COR-L47 (cell line): ENCODE measurements at places on chromosomes 5 and 9.

- no peak for DNase-seq
These were observed 93.7 kb upstream of the SIMC1 start for GRCh38 chr5:176144508-176144907.

DNA sequence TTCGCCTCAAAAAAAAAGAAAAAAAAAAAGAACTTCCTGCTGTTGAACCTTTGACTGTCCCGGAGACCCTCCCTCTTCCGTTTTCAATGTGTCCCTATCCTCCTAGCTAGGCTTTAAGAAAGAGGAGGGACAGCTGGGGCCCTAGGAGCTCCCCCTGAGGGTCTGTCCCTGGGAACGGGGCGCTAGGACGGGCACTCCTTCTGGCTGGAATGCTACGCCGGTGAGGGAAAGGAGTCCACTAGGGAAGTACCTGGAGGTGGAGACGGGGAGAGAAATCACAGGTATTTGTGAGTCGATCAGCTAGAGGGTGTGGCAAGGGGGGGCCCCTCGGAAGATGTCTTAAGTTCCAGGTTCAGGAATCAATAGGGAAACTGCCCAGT lies 4.6 kb downstream of the SIT1 start:
- DNase-seq: no peak

DNA sequence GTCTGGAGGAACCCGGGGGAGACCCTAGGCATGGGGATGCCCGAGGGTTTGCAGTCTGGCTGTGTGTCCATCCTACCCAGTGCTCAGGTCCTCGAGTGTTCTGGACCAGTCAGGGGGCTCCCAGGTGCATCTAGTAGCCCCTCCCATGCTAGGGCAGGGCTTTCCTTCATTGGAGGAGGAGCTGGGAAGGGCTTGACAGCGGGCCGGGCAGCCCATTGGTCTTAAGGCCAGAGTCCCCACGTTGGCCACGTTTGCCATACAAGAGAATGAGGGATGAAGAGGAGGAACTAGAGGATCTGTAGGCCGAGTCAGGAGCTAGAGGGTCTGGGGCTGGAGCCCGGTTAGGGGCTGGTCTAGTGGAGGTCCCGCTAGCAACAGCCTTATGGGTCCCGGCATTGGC lies 37.3 kb upstream of the CTSV start:
- DNase-seq: no peak

- no peak for DNase-seq
These were observed 29.5 kb downstream of the NDUFS6 start for GRCh38 chr5:1830571-1831228.

GRCh38 chr5:130092991-130093390 lies 188.7 kb downstream of the CHSY3 start:
- DNase-seq: no peak

DNA sequence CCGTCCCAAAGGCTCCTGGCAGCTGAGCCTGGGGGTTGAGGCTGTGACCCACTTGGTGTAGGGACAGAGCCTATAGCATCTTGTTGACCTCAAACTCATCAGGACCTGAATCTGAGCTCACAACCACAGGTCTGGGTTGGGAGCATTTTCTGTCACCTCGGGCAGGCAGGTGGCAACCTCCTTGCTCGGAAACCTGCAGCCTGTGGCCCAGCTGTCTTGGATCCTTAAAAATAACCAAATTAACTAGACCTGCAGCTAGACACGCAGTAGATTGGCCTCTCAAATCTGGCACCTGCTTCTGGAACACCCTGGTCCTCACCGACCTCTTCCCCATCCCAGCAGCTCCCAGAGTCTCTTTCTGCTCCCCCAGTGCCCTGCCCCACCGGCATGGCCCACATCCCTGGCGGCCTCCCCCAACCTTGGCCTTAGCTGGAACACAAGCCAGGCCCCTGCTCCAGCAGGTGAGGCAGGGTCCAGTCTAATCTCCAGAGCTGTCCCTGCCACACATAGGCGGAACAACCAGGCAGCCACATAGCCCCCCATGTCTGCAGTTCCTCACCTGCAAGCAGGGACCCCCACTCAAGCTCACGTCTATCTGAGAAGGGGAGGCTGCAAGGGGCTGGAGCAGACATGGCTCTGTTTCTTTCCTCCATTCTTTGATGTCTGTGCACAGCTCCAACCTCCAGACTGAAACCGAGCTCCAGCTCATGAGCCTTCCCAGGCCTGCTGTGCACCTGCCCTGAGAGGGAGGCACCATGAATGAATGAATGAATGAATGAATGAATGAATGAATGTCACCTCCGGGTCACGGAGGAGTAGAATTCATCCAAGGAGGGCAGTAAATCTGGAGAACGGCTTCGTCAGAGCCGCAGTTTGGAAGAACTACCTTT lies 28.3 kb downstream of the PAEP start:
- no peak for DNase-seq

DNA sequence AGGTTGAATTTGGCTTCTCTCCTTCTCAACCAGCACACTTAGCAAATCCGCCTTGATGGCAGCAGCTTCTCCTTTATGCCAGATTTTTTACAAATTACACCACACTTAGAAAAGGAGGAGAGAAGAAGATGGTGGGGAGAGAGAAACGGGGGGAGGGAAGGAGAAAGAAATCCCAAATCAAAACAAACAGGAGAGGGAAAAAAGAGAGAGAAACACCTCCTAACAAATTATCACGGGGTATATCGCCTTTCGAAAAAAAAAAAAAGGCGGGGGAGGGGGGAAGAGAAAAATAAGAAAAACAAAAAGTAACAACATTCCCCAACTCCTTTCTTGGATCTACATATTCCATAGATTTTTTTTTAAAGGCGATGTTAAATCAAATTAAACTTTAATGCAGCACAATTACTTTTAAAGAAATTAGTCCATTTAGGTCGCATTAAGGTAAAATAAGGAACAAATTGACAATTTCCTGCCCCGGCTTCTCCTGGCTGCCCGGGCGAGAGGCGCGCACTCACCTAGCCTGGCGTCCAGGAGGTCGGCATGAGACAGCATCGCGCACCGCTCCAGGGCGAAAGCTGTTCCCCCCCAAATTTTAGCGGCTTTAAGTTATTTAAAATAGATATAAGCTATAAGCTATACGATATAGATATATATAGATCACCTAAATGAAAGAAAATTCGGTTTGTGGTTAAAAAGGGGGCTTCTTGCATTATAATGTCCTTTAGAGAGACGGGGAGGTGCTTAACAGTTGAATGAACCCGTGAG lies at the start of gene OTP:
OTP (minus strand) TSS at position 716 of the 765 bp plus-strand sequence; CDS start at position 552, 164 bp downstream.
- no peak for DNase-seq

- no peak for DNase-seq
These were observed 20.9 kb upstream of the SYNPO start for GRCh38 chr5:150619359-150620230.

GRCh38 chr9:28289746-28290145 lies 716.5 kb upstream of the C9orf72 start:
- no peak for DNase-seq

GRCh38 chr5:169904059-169904458 lies 76.2 kb downstream of the INSYN2B start:
- no peak for DNase-seq

DNA sequence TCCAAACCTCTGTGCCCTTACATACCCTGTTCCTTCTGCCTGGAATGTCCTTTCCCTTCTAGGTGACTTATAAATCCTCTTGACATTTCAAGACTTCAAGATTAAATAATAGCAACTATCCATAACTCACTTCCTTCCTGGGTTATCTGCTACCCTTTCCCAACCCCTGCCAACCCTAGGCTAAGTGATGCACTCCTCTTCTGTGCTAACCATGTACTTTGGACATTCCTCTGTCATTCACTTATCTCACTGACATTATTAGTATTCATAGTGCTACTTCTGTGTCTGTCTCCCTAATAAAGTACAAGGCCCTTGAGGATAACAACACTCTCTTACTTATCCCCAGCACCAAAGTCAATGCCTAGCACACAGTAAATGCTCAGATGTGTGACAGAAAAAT lies 307.1 kb downstream of the ENC1 start:
- no peak for DNase-seq

DNA sequence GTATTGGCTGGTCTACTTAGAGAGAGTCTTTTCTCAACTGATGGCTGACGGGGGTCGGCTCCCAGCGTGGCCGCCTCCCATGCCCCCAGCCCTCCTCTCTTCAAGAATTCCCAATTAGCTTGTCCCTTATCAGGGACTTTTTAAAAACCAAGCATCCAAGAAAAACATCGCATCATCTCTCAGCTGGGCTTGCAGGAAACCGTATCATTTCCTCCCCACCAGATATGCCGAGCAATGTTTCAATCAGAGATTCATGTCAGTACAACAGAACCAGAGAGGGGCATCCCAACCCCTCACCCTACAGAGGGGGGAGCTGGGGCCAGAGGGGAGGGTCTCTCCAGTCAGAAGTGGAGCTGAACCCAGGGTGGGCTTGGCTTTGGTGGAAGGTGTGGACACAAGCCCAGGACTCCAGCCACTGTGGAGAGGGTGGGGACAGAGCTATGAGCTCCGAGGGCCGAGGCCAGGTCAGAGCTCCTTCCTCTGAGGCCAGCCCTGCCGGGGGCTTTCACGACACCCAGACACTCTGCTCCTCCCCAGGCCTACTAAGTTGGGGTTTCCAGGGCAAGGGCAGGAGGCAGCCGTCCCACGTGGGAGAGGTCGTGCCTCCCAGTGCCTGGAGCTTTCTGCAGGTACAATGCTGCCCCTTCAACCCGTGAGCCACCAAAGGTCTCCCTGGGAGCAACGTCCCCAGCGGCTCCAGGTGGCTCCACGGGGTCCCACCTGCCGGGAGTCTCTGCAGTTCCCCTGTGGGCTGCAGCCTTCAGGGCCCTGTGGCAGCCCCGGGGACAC lies 39.0 kb upstream of the TMEM250 start:
- no peak for DNase-seq

- DNase-seq: no peak
These were observed 2.5 kb downstream of the IL33 start for GRCh38 chr9:6218099-6218502.

DNA sequence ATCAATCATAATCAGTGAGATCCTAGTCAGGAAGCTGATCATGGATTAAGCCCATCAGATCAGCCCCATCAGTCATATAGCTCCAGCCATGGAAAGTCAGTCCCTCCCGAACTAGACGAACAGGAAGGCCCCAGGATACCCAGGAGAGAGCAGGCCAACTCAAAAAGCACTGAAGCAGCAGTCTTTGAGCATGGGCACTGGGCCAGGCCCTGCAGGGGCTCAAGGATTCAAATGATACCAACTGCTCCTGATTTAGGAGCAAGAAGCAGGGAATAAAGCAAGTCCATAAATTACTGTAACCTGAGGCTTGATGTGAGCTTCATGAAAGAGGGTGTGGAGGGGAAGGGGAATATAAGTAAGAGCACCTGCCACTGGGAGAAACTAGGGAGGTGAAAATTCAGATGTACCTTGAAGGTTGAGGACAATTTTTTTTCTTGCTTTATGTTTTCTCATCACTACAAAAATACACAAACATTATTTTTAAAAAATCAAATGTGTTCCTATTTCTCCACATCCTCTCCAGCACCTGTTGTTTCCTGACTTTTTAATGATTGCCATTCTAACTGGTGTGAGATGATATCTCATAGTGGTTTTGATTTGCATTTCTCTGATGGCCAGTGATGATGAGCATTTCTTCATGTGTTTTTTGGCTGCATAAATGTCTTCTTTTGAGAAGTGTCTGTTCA lies 115.2 kb downstream of the SIL1 start:
- DNase-seq: no peak

DNA sequence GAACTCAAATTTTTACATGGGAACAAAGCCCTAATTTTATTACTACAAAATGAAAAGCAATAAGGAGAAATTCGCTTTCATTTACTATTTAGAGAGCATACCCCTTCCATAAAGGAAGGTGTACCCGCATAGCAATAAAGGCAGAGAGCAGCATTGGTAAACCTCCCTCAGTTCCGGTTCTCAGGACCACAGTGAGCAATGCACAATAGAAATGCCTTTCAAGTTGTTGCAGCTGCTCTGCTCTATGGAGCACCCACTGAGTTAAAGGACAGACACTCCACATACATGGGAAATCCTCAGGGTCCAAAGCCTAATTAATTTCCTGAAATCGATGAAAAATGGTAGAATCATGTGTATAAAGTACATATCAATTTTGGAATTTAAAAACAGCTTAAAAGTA lies 89.9 kb upstream of the MPDZ start:
- no peak for DNase-seq

DNA sequence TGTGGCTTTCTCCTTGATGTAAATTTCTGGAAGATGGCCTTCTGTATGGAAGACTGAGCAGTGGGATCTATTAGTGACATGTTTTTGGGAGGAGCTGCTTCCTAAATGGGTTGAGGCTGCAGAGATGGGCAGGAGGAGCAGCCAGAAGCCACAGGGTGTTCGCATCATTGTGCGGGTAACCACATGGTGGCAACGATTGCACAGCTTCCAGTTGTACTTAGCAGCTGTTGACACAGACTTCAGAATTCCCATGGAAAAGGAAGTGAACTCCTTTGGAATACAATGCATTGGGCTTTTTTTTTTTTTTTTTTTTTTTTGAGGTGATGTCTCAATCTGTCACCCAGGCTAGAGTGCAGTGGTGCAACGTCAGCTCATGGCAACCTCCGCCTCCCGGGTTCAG lies 297.3 kb downstream of the NR3C1 start:
- DNase-seq: peak; percentile 14

DNA sequence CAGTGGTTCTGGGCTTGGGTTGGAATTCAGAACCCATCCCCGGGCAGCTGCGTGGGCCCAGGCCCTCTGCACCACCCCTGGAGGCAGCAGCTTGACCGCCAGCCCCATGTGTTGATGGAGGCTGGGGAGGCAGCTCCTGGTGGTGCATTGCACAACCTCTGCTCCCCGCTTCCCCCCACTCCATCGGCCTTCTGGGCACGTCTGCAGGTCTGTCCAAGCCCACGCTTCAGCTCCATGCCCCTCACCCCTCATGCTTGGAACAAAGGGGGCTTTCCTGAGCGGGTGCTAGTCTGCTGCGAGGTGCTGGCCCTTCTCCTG lies 1.4 kb downstream of the NCS1 start:
- DNase-seq: no peak

- DNase-seq: no peak
These were observed 65.1 kb downstream of the PLPPR1 start for GRCh38 chr9:101093620-101094019.

- DNase-seq: no peak
These were observed 124.0 kb downstream of the RGS3 start for GRCh38 chr9:113587471-113588031.

DNA sequence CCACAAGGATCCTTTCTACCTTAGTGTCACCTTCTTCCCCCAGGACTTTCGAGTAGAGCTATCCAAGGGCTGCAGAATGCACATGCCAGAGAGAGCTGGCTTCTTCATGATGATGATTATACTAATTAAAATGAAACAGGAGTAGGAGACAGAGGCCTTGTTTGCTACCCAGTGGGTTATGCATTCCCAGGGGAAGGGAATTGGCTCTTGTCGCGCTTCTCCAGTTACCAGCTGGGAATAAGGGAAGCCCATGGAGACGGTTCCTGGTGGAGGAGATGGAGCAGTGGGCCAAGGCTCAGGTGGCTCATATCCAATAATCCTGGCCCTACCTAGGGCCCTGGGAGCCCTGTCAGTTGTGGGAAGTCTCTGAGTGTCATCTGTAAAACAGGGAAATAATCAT lies 65.1 kb downstream of the WWC1 start:
- peak; percentile 37 for DNase-seq

- DNase-seq: no peak
These were observed 1.0 kb downstream of the GGTA1 start for GRCh38 chr9:121498487-121499176.

- no peak for DNase-seq
These were observed 353.5 kb upstream of the CDH6 start for GRCh38 chr5:30839956-30840355.
